NCI-H1930 (cell line): ENCODE measurements at places on chromosomes 6 and 20.

DNA sequence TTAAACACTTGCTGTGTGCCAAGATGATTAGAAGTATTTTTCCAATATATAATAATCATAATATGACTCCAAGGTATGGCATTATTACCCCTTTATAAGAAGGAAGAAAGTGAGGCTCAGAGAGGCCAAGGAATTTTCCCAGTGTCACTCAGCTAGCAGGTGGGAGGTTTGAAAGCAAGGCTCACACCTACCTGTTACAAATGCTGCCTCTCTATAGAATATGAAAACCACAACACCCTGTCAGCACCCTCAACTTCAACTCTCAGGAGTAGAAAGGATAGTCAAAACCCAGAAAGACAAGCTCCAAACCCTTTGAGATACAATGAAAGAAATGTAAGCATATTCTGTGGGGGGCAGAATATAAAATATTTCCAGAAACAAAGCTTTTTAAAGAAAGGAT is 76.7 kb downstream of the LAMP5 start:
- DNase-seq = no peak

DNA sequence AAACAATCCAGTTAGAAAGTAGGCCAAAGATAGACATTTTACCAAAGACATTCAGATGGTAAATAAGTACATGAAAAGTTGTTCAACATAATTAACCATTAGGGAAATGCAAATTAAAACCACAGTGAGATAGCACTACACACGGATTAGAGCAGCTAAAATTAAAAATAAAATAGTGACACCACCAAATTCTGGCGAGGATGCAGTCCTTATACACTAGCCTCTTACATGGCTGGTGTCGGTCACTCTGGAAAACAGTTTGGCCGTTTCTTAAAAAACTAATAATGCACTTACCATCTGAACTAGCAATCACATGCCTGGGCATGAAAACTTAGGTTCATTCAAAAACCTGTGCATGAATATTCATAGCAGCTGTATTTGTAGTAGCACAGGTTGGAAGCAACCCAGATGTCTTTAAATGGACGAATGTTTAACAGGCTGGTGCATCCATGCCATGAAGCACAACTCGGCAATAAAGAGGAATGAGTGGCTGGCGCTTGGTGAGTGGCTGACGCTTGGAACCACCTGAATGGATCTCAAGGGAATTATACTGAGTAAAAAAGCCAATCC is 77.0 kb downstream of the FAM120B start:
- no peak for DNase-seq

- DNase-seq = no peak
These were observed 113.1 kb downstream of the SULF2 start for GRCh38 chr20:47672166-47672565.

- DNase-seq = no peak
These were observed 237.1 kb downstream of the ANKRD60 start for GRCh38 chr20:57991211-57991881.

GRCh38 chr20:62914970-62915457 is 11.3 kb downstream of the DIDO1 start:
- no peak for DNase-seq

DNA sequence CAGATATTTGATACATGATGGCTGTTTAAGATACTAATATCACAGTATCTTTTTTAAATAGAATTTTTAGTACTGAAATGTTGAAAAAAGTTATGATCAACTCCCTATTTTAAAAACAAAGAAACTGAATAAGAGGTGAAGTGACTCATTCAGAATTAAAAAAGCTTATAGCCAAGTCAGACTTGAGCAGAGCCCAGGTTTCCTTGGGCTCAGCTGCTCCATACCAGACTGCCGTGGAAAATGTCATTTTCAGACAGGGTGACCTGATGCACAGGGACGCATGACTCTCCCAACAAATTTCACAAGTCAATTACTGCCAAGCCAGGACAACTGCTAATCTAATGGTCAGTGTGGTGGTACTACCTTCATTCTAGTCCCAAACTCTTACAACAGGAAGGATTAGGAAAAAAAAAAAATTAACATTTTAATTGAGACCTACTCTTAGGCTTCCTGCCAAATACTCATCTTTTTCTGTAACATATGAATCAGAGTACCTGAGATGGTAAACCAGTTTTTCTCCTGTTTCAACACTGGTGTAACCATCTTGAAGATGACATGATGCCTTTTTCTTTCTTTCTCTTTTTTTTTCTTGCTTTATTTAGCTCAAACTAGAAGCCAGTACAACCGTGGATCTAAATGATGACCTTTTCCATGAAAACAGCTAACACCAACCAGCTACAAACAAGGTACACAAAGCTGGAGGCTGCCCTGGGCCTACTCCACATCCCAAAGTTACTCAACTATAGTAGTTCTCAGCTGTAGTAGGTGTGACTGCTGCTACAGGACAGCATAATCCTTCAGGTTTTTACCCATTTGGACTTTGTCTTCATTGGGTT is 30.5 kb downstream of the SLC22A23 start:
- DNase-seq = no peak
